ENCODE measurements at places on chromosomes 12 and 14.
A peak's percentile ranks its signal among the peaks of the same experiment; 100 is the strongest.

DNA sequence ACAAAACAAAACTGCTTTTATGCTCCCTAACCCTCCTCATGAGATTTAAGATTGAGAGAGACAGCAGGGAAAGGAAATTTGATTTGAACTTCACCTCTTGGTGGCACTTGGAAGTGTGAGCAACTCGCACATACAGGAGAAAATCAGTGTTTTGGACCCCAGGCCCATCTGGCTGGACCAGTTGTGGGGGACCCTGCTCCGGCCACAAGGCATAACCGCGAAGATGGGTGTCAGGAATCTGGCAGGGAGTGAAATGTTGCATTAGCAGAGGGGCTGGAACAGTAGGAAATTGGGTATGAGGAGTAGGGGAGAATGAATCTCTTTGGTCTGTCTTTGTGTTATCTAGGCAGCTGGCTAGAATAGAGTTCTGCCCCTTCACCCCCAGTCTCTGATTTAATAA, 1.2 kb downstream of the CIROP start:
- peak; percentile 5 for DNase-seq

DNA sequence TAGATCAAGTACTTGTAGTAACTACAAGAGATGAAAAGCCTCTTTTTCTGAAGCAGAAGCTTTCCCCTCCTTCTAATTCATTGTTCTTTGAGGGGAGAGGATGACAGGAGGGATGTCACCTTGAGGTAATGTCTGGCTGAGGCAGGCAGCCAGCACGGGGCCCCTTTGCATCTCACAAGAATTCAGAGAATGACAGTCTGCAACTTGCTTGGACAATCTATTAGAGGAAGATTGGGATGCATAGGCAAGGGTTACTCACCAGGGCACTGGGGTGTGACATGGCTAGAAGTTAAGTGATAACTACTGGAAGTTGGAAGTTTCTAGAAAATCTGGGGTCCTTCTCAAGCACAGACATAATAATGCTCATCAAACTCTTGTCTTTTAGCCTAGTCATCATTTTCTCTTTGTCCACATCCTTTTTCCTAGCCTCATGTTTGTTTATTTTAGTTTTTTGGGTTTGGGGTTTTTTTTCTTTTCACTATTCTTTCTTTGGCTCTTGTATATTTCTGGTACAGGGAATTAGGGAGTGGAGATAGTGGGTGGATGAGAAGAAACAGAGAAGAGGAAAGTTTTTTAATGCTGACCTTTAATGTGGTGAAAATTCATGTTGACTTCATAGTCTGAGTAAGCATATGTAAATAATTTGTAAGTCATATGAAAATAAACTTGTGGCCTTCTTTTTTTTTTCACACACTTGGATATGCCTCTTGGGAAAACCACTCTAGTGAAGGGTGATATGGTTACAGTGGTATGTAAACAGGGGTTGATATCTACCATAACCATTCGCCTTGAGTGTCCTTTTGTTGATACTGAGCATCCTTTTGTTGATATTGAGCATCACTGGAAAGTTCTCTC, 55.1 kb downstream of the TTLL5 start:
- no peak for DNase-seq

- DNase-seq = no peak
These were observed 11.1 kb upstream of the SLC6A12 start for GRCh38 chr12:225012-225411.

DNA sequence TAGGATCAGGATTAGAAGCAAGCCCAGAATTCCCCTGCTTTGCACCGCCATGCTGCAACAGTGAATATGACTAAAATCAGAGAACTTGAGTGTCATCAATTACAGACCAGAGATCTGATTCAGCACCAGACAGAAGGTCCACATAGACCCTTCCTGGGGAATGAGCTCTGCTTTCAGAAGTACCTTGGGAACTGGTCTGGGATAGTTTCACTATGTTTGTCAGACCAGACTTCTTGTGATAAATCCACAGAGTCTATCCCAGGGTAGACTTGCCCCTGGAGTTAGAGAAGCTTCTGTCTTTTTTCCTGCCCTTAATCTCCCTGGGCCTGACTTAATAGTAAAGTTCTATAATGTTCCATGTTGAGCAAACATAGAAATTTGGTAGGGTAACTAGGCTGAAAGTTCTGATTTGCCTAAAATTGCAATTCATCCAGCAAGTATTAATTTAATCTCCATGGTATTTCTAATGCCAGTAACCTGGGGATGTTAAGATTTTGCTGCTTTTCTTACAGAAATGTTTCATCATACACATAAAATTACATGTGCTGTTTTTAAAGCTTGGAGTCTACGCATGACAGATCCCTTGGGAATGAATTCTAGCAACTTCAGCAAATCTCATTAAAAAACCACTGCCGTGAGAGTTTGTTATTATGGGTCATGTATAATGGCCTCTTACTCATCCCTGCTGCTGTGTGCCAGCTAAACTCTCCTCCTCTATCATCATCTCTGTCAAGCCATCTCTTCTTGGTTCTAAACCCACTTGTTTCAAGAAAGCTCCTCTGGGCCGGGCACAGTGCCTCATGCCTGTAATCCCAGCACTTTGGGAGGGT, 61.3 kb upstream of the METAP2 start:
- DNase-seq = no peak

DNA sequence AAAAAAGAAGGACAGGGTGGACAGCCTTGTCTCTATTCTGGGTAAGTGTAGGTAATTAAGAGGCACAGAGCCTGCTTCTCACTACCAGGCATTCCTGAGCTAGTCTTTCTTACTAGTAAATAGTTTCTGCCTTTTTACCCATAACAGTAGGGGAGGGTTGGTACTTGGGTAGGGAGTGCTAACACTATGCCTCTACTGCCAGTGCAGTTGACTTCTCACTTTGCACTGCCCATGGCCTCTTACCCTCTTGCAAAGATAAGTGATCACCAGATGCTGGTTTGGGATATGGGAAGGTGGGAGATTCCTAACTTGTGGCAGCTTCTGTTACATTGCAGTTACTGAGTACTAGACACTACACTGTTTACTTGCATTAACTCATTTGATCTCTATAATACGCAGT, 11.6 kb downstream of the AHSA1 start:
- DNase-seq = no peak

GRCh38 chr12:2177003-2177402, 124.2 kb downstream of the CACNA1C start:
- no peak for DNase-seq

- no peak for DNase-seq
These were observed 11.0 kb upstream of the IRF2BPL start for GRCh38 chr14:77039285-77040058.

DNA sequence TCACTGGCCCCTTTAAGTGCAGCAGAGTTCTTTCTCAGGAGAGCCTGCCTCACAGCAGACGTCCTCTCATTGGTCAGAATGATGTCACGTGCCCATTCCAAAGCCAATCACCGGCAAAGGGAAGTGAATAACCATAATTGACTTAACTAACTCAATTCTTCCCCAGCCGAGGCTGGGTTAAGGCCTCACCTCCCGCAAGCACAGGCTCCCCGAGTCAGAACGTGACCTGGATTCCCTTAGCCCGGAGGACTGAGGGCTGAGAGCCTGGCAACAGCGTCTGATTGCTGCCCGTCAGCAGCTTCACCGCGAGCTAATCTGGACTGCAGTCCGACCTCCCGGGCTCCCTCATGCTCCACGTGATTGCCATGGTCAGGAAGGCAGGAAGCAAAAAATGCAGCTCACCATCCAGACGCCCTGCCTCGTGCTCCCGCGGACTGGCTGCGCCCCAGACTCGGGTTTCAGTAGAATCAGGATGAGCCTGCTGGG, 92.1 kb upstream of the FZD10 start:
- no peak for DNase-seq

All from GM20000 (cell line).